ENCODE measurements at places on chromosomes 12 and 14.

GRCh38 chr12:114500775-114501473 lies 95.0 kb upstream of the TBX5 start:
- no peaks in the 10 kb centered on the region for H3K4me1 ChIP-seq
- H3K27ac ChIP-seq = no peak overlapping the region
- H3K36me3 ChIP-seq = no peaks in the 10 kb centered on the region
- no peak for DNase-seq

DNA sequence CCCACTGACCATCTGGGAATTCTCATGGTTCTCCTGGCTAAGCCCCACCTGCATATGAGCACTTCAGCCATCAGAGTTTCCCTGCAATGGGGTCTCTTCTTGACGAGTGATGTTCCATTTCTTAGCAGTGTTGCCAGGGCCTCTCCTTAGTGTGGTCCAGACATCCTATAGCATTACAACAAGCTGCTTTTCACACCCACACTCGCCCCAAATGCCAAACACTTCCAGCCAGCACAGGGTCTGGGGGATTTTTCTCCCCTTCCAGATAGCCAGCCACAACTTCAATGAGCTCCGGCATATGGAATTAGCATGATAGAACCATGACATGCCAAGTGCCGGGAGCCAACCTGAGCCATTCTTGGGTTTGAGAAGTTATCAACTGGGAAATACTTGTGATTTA lies 267.4 kb downstream of the ZFP36L1 start:
- no peaks in the 10 kb centered on the region for H3K36me3 ChIP-seq
- H3K4me1 ChIP-seq = peaks cover 33% of the 10 kb centered on the region
- no peak overlapping the region for H3K27ac ChIP-seq
- no peak for DNase-seq
- no peaks in the 10 kb centered on the region for H3K27me3 ChIP-seq

DNA sequence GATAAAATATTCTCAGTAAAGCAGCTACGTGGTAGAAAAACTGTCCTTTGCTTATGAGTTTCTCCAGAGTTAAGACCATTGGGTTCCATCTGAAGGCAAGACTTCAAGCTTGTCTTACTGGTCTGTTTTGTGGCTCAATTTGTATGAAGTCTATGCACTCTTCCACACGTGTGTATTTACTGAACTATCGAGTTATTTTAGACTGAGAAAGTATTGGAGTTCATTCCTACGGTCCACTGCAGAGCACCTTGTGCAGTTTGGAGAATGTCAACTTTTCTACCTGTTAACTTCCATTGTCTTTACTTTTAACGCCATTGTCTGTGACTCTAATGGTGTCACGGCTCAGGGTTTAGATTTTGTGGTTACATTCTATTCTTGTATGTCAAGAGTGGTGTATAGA lies 3.7 kb downstream of the HIF1A start:
- no peaks in the 10 kb centered on the region for H3K36me3 ChIP-seq
- no peak overlapping the region for H3K27ac ChIP-seq
- peak overlapping the region; percentile 90 for H3K4me3 ChIP-seq
- H3K27me3 ChIP-seq = no peaks in the 10 kb centered on the region
- peaks cover 5% of the 10 kb centered on the region for H3K4me1 ChIP-seq

- DNase-seq = peak; percentile 80
- H3K4me3 ChIP-seq = no peak overlapping the region
Measured at GRCh38 chr14:55556929-55557623, 22.9 kb upstream of the KTN1 start.

DNA sequence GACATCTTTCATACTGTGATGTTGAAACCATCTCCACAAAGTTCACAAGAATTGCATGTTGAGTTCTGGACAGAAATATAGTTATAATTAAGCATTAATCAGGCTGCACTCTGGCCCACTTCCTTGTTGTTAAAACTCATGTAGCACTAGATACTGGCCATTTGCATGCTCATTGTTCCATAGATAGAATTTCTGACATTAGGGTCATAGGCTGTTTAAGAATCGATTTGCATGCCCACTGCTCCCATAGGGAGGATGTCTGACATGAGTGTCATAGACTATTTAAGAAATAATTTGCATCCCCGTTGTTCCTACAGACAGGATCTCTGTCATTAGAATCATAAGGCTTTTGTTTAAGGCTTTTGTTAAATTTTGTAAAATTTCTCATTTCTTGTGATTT lies 50.2 kb downstream of the MYF5 start:
- no peaks in the 10 kb centered on the region for H3K36me3 ChIP-seq
- H3K27me3 ChIP-seq = no peaks in the 10 kb centered on the region
- H3K4me1 ChIP-seq = peaks cover 9% of the 10 kb centered on the region
- DNase-seq = no peak
- H3K27ac ChIP-seq = no peak overlapping the region
- H3K4me3 ChIP-seq = no peak overlapping the region

Measured in right lobe of liver (tissue), 6 donors.